Adrenal gland (tissue), 19 donors: ENCODE measurements at places on chromosomes 6 and 20. TPM values are rescaled to one million over a fixed set of nuclear protein-coding genes. Genes with fewer than 3 reads are reported as not detected.

The EPPIN gene
- polyA plus RNA-seq, result not detected

The GHRH gene
- polyA plus RNA-seq, result 0.91 TPM

The HEY2 gene
- polyA plus RNA-seq, result 2.1 TPM

The MCHR2 gene
- not detected for polyA plus RNA-seq

The CST1 gene
- not detected for polyA plus RNA-seq

The PARD6B gene
- 2.4 TPM for polyA plus RNA-seq

The ADGRF5 gene
- 13.3 TPM for polyA plus RNA-seq

The BFSP1 gene
- 3.3 TPM for polyA plus RNA-seq
